Stimulated activated CD4-positive, alpha-beta T cell treated with anti-CD3 and anti-CD28 coated beads, Interleukin-1b, Interleukin-23, amount 100 ng/mL, for 1 hour (primary cell): ENCODE measurements at places on chromosomes 1 and 21.

DNA sequence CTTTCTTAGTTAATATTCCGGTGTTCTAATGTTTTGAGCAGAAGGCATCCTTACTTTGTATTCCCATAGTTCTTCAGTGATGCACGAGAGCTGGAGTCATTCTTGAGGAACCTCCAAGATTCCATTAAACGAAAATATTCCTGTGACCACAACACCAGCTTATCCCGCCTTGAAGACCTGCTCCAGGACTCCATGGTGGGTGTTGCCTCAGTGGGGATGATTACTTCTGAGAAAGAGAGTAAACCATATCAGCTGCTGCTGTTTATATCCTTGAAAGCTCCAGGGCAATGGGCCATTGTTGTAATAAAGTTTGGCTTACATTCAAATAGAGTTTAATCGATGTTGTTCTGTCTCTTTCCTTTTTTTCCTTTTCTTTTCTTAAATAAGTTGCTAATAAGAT lies 93.1 kb downstream of the MACF1 start:
- DNase-seq: no peak

DNA sequence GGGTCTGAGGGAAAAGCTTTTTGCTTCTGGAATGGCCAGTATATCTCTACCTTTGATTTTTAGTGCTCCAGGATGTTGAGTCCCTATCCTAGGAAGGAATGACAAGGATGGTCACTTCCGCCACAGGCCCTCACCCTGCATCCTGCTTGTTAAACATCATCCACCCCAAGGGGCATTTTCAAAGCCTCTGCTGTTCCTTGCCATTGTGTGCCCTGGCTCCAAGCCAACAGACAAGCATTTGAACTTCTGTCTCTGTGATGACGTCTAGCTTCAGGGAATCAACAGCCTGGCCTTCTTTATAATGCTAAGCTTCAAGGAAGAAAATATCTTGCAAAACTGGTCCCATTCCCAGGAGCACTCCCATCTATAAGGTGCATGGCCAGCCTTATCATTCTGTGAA lies 12.3 kb upstream of the JAM2 start:
- no peak for DNase-seq

DNA sequence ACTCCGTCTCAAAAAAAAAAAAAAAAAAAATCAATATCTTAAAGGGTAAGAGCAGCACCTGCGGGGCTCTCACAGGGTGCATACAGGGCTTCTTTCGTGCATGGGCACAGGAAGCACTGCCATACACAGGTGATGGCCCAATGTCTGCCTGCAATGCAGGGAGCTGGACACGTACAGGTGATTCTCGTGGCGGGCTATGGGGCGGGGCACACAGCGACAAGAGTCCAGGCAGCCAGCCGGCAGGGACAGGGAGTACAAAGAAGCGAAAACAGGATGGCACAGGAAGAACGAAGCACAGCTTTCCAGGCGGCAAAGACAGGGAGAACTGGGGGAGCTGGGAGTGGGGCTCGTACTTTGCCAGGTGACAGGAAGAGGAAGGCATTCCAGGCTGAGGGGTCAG lies 1.6 kb downstream of the KIF17 start:
- DNase-seq: no peak

GRCh38 chr1:16276302-16277030 lies 39.5 kb upstream of the CPLANE2 start:
- DNase-seq: no peak

- no peak for DNase-seq
Observed at GRCh38 chr1:172990598-172991215, 60.0 kb downstream of the TNFSF18 start.

GRCh38 chr1:205596876-205597275 lies 34.9 kb downstream of the ELK4 start:
- no peak for DNase-seq

DNA sequence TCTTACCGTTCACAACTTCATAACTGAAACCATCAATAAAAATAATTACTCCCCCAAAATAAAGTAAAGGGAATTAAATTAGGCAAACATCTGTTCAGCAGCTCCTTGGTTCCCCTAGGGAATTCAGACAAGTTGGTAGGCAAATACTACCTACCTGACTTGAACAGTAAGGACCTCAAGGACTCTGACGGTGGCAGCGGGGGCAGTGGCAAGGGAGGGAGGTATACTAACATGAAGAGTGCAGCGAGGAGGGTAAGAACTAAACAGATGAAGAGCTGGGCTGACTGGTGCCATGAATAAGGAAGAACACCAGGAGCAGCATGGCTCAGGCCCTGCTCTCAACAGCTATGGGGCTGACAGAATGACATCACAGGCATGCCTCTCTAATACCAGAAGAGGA lies 33.1 kb downstream of the MTOR start:
- DNase-seq: no peak

DNA sequence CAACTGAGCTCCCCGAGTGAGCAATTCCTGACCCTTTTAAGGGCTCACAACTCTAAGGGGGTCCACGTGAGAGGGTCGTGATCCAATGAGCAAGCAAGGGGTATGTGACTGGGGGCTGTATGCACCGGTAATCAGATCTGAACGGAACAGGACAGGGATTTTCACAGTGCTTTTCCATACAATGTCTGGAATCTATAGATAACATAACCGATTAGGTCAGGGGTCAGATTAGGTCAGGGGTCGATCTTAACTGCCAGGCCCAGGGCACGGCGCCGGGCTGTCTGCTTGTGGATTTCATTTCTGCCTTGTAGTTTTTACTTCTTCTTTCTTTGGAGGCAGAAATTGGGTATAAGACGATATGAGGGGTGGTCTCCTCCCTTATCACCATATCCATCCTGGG lies 30.7 kb upstream of the OPRD1 start:
- no peak for DNase-seq

DNA sequence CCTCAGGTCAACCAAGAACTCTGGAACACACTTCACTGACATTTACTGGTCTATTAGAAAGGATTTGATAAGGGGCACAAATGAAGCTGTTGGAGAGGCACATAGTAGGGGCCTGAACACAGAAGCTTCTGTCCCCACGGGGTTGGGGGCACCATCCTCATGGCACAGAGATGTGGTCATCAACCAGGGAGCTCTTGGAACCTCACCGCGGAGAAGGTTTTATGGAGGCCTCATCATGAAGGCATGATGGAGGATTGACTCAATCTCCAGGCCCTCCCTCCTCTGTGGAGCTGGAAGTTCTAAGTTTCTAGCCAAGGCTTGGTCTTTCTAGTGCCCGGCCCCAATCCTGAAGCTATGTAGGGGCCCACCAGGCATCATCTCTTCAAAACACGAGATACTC lies 23.6 kb downstream of the MX1 start:
- DNase-seq: no peak

GRCh38 chr1:6577831-6578525 lies 1.8 kb upstream of the ZBTB48 start:
- DNase-seq: no peak

GRCh38 chr1:84861516-84861915 lies 31.5 kb downstream of the LPAR3 start:
- no peak for DNase-seq

GRCh38 chr1:207306603-207307002 lies 14.9 kb upstream of the CD55 start:
- no peak for DNase-seq

GRCh38 chr1:152165286-152166077 lies 6.5 kb upstream of the RPTN start:
- no peak for DNase-seq

DNA sequence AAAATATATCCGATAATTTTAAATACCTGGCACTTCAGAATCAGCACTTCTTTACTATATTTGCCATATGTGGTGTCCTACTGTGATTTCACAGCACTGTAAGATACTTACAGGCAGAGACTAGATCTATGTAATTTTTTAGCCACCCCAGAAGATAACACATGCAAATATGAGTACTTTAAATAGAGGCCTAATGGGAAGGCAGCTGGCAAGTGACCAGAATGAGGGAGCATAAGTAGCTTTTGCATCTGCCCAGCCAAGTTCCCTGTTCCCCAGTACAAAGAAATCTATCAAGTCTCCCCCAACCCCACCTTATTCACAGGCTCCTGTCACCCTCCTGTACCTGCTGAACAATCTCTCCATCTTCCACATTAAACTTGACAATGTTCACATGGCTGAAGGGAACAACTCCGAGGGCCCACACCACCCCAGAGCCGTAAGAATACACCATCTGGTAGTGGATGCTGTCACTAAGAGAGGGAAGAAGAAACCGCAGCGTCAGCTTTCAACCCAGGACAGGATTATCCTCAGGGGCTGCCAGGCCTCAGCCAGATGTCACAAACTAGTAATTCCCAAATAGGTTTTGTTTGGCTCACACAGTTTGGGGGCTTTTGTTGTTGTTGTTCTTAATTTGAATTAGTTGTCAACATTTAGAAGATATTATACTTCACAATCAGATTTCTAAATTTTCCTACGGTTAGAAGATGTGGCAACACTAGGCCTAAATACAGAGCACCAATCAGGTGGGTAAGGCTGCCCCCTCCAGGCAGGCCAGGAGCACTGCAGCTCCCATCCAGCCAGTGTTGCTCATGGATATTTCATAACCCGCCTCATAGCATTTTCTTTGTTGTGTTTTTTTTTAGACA lies 10.4 kb downstream of the EMC1 start:
- peak; percentile 54 for DNase-seq

DNA sequence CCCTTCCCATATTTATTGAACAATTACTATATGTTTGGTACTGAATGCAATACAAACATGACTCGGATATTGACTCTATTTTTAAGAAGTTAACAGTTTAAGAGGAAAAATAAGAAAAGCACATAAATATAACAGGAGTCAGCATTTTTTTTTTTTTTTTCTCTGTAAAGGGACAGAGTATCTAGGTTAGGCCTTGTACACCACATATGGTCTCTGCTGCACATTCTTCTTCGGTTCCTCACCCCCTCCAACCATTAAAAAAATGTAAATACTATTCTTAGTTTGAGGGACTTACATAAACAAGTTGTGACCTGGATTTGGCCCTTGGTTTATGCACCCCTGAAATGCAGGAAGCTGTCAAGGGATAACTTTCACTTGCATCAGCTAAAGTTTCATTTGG lies 40.4 kb downstream of the PHC2 start:
- DNase-seq: no peak

- DNase-seq: no peak
Observed at GRCh38 chr1:165883056-165883455, 55.6 kb downstream of the UCK2 start.

GRCh38 chr1:153352523-153352922 lies 3.9 kb upstream of the PGLYRP4 start:
- DNase-seq: peak; percentile 17

DNA sequence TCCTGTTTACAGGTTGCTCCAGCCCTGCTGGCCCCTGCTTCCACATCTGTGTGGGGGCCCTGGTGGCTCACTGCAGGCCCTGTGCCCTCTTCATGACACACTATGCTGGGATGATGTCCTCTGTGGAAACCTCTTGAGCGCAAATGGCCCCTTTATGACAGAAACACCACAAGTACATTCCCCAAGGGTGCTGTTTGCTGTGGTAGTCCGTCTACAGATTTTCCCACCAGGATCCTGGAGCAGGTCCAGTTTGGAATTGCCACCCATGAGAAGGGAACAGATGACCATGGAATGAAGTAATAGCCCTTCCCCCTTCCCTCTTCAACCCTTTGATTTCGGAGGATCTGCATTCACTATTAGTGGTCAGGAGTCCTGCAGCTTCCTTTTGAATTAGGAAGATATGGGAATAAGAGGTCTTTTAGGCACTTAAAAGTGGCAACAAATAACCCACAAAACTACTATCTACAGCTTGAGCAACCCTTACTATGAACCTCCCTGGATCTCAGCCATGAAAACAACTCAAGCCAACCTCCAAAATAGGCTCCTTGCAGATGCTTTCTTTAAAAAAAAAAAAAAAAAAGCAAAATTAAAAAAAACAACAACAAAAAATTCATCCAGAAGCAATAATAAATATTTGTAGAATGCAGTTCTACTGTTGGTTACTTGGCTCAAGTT lies 121.9 kb upstream of the TSPAN2 start:
- no peak for DNase-seq

DNA sequence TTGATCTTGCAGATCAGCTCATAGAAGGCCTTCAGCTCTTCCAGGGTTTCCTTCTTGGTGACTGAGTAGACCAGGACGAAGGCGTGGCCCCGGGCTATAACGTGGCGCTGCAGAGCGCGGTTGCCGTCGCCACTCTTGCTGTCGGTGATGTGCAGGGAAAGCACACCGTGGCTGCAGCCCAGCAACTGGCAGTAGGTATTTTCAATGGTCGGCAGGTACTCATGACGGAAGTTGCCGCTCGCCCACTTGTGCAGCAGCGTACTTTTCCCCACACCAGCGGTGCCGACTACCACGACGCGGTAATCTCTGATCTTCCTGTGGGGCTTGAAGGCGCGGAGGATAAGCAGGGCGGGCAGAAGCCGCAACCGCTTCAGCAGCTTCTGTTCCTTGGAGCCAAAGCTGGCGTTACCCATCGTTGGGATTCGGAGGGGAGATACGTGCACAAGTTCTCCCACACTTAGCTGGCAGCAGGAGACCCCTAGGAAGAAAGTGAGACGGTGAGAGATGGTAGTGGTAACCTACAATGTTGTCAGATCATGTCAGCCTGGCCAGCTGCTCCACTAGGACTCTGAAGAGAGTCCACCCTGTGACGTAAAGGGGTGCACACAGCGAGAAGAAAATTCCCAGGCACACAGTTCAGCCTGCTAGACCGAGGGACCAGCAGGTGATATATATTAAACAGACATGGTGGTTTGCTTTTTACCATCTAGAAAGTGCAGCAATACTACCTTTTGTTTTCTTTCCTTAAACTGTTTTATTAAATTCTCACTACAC lies 3.4 kb downstream of the DIRAS3 start:
- DNase-seq: no peak

GRCh38 chr1:9883585-9884449 lies 26.3 kb downstream of the CTNNBIP1 start:
- no peak for DNase-seq

DNA sequence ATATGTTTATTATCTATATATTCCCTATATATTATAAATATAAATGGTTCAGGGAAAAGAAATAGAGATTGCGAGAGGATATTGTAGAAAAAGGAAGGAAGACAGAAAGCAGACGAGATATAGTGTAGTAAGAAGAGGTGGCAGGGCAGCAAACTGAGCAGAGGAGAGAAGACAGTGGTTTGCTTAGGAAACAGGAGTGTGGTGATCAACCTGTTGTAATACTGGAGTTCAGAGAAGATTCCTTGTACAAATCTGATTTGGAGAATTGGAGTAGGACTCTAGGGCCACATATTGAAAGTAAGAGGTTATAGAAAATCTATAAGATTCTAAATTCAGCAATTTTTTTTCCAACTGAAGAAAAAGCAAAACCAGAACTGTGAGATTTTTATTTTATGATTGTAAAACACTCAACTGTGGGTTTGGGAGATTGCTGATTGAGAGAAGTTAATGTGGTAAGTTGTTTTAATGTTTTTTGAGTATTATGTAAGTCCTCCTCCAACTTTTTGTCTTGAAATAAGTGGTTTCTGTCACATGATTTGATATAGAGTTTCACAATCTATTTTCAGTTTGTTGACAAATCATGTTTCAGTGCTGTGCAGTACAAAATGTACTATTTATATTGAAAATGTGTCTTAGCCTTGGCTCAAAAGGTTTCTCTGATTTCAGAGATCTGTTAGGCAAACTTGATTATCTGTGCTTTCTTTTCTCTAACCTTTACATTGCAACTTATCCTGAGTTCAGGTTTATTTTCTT lies 9.6 kb upstream of the AMY2B start:
- DNase-seq: no peak

DNA sequence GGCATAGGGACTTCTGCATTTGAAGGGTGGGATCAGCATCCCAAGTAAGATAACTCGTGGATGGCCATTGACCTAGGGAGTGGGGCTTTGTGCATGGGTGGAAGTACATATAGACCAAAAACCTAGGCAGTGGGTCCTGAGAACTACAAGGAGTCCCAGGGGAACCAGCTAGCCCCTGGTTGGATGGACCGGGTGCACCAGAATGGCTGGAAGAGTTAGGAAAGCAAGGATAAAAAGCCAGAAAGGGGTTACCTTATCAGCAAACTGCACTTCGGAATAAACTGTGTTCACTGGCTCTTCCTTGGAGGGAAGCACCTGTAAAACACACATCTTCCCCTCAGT lies 26.6 kb upstream of the SLAMF6 start:
- DNase-seq: no peak
